ENCODE measurements at places on chromosomes 3 and 15.

GRCh38 chr15:101156509-101157159, 95.2 kb downstream of the CHSY1 start:
- no peak for DNase-seq

- no peak for DNase-seq
These were observed 47.5 kb downstream of the ASTE1 start for GRCh38 chr3:130979117-130979516.

- no peak for DNase-seq
These were observed 92.9 kb upstream of the TNIK start for GRCh38 chr3:171553086-171553485.

DNA sequence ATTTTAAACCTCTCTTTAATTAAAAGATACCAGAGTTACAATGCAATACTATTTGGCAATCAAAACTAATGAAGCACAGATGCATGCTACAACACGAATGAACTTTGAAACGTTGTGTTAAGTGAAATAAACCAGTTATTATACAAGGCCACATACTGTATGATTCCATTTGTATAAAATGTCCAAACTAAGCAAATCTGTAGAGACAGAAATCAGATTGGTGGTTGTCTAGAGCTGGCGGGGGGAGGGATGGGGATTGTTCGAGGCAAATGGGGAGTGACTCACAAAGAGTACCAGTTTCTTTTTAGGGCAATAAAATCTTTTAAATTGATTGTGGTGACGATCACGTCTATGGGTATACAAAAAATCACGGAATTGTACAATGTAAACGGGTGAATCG, 677.0 kb downstream of the NTRK3 start:
- no peak for DNase-seq

DNA sequence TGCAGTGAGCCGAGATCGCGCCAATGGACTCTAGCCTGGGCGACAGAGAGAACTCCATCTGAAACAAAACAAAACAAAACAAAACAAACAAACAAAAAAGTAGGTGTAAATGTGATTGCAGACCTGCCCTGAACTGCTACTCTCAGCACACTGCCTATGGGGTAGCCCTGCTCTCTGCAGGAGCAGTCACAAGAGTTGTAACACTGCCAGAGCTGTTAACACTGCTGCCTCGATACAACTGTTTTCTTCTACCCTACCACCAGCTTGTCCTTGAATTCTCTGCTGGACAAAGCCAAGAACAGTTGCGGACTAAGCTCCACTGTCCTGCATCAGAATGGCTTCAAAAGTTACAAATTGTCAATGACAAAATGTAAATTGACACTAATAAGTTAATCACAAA, 89.3 kb downstream of the ALCAM start:
- no peak for DNase-seq

DNA sequence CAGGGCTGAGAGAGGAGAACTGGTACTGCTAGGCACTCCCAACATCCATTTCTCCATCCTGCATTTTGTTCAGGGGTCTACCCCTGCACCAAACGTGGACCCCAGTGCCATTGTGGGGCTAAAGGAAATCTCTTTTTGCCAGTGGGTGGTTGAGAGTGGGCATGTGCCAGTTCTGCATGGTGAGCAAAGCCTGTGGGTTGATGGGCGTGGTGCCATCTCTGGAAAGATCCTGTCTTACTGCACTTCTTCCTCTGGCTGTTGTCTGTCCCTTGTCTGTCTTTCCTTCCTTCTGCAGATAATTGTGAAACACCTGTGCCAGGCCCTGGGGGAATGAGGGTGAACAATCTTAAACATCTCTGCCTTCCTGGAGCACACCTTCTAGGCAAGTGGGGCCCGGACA, 1.4 kb upstream of the RARRES1 start:
- DNase-seq, result no peak

DNA sequence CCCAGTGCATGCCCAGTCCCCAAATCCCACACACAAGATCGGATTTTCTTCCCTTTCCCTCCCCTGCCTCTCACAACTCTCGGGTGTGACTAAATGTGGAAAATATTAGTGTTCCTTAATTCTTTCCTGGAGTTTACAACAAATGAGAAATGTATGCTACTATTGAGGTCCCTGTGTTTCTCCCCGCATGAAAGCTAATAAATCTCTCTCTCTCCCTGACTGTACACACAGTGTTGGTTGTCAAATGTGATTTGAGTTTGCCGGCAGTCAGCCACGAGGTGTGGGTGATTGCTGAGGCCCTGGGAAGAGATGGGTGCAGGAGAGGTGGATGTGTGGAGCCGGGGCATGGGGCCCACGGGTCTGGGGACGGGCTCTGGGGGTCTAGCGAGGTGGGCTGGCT, 161.4 kb upstream of the IQSEC1 start:
- DNase-seq, result no peak

GRCh38 chr15:49323207-49323606, 99.8 kb upstream of the FGF7 start:
- DNase-seq, result no peak

- no peak for DNase-seq
These were observed 171.7 kb downstream of the TLE3 start for GRCh38 chr15:69926006-69926405.

DNA sequence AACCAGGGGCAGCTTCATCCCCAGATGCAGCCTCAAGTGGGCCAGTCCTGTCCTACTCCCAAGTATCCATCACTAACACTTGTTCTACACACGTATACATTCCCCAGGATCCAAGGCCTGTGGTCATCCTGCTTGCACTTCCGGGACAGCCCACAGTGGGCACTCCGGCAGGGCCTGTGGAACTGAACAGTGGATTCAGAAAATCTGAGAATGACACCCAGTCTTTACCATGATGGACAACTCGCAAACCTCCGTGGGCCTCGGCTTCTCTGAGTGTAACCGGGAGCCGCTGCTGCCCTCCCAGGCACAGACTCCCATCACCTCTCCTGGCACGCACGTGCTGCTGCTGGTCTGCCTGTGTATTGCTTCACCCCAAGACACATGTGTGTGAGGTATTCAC, 59.6 kb downstream of the ATP10A start:
- no peak for DNase-seq

GRCh38 chr3:123813876-123814275, 70.3 kb downstream of the MYLK start:
- no peak for DNase-seq

GRCh38 chr3:12178091-12178820, 19.5 kb upstream of the TIMP4 start:
- DNase-seq, result no peak

DNA sequence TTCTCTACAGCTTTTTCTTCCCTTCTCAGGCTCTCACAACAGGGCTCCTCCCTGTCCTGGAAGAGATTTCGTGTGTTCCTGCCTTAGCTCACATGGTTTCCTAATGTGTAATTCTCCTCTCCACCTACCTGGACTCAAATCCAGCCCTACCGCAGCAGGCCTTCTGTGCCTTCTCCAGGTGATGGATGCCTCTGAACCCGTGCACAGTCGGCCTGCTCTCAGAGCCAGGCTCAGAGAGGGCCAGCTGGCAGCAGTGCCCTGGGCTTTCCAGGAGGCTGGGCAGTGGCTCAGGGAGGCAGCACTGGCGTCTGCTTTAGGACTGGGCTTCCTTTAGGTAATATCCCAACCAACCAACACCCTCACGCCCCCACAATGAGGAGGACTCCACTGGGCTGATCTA, 123.2 kb upstream of the TMC3 start:
- no peak for DNase-seq

DNA sequence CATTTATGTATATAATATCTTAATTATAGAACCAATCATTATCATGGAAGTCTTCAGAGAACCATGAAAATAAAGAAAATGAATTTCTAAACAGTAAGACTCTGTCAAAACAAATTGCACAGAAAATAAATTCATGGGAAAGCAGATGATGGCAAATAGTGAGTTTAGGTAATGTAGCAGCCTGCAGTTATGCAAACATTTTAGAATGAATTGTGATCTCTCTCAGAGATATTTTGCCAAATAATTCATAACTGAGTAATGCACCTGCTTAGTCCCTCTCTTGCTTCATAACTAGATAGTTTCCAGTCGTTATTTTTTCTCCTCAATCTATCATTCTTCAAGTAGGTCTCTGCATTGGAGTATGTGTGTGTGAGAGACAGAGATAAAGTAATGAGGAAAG, 492.7 kb upstream of the THBS1 start:
- DNase-seq, result no peak

DNA sequence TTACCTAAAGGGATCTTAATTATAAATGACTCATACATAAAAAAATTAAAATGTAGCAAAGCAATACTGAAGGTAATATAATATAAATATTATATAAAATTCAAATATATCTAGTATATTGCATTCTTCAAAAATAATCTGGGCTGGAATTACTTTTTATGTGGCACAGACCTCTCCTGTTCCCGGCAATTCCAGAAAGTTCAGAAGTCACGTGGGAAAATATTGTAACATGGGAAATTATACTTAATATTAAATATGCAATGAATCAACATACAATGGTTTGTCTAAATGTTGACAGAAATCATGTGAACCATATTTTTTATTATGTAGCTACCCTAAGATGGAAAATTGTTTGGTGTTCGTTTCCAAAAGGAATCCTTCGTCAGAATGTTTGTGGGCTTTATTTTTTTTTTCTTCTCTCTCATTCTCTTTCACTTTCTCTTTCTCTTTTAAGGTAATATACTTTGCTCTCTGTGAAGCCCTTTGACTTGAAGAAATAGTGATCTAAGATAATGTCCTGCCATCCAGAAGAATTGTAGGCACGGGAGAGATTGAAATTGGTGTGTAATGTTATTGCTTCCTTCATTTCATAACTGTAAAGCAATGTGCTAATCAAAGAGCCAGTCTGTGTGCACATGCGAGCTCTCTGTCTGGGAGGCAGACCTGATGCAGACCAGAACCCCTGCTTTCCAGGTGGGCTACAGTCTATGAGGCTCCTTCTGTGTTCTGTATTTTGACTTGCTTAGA, 559.4 kb downstream of the NR2F2 start:
- DNase-seq, result no peak

DNA sequence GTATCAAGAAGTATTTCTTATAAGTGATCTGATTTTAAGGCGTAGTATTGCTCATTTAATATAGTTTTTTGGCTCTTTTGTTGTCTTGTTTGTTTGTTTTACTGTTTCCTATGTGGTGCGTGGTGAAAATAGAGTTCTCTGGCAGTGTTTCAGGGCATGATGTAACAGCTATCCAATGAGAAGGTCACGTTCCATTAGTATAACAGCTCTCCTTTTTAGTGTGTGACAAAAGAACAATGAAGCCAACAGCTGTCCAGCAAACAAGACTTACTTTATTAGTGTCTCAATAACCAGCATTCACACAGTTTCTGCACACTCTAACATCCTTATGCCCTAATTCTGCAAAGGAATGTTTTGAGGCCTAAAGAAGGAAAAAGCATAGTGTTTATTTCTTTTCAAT, 127.9 kb downstream of the SLC25A26 start:
- DNase-seq, result no peak

DNA sequence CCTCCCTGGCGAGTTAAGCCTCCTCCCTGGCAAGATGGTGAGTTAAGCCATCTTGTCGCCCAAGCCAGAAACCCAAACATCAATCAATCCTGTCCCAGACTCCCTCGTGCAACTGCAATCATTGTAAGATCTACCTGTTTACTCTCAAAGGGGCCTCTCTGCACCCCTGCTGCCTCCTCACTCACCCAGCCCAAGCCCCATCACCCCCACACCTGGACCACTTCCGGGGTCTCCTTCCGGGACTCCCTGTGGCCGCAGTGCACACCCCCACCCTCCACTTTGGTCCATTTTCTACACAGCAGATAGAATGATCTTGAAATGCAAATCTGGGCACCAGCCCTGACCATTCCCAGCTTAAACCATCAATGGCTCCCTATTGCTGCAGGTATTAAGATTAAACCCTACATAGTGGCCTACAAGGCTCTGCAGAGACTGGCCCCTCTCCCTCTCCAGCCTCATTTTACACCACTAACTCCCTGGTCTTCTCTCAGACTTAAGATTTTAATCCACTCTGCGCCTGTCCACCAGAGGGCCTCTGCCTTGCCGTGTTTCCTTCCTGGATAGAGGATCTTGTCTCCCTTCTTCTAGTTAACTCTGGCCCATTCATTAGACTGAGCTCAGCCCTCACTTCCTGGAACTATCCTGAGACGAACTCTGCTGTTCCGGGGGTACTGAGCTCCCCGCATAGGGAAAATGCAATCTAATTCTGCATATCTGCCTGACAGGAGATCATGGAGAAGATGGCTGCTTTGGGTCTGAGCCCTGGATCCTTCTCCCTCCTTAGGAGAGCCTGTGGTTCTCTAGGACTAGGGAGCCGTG, 41.9 kb upstream of the SLC6A1 start:
- DNase-seq, result peak; percentile 27

DNA sequence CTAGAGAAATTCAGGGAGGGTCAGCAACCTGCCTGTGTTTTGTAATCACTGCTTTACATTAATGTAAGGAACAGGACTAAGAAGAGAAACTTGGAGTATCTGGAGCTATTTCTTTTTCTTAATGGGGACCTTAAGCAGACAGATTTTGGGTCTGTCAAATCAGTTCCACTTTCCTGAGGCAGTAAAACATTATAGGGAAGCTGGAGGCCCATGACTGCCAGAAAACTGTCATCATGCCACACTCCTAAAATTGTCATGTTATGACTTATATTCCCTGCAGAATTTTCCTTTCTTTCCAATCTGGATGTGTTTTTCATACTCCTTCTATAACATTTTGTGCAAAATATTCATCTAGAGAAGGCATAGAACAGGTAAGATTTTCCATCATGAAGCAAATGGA, 28.8 kb downstream of the DGKG start:
- DNase-seq, result no peak

DNA sequence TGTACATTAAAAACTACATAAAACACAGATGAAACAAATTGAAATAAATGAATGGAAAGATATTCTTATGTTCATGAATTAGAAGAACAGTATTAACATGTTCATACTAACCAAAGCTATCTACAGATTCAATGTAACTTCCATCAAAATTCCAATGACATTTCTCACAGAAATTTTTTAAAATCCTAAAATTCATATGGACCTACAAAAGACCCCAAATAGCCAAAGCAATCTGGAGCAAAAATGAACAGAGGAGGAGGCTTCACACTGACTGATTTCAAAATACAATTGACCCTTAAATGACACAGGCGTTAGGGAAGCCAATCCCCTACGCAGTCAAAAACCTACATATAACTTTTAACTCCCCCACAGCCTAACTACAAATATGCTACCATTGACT, 39.4 kb downstream of the KPNA1 start:
- no peak for DNase-seq

DNA sequence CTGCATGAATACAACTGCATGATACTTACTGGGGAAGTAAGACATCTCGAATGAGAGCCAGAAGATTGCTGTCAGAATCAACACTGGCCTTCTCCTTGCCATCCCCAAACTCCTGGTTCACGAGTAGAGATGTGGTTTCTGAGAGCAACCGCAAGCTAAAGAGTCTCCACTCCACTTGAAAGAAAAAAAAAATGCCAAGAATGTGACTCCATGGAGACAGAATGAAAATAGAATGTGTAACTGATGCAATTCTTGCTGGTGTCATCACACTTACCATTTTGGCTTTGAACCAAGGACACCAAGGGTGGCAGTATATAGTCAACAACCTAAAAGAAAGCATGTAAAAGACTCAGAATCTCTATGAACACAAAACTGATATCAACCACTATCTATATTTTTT, 280.4 kb downstream of the ULK4 start:
- no peak for DNase-seq

GRCh38 chr15:65032801-65033537, 3.5 kb upstream of the MTFMT start:
- DNase-seq, result peak; percentile 89

All from HCT116 (cell line).